Right ventricle myocardium superior (tissue), 1 donor: ENCODE measurements at places on chromosomes 3 and 15. TPM values are rescaled to one million over a fixed set of nuclear protein-coding genes. Genes with fewer than 3 reads are reported as not detected.

The FGF12 gene
- 356 TPM for total RNA-seq

The CSTA gene
- total RNA-seq: 0.73 TPM

The MAP1A gene
- total RNA-seq: 24.4 TPM

The CEMIP gene
- not detected for total RNA-seq

The ALDH1A2 gene
- 9.7 TPM for total RNA-seq

The GOLGA6A gene
- not detected for total RNA-seq

The DNAJA4 gene
- total RNA-seq: 79.9 TPM

The GADL1 gene
- not detected for total RNA-seq

The MME gene
- total RNA-seq: 3.2 TPM
